ENCODE measurements at places on chromosomes 7 and 10. TPM values are rescaled to one million over a fixed set of nuclear protein-coding genes. Genes with fewer than 3 reads are reported as not detected.
A peak's percentile ranks its signal among the peaks of the same experiment; 100 is the strongest.

DNA sequence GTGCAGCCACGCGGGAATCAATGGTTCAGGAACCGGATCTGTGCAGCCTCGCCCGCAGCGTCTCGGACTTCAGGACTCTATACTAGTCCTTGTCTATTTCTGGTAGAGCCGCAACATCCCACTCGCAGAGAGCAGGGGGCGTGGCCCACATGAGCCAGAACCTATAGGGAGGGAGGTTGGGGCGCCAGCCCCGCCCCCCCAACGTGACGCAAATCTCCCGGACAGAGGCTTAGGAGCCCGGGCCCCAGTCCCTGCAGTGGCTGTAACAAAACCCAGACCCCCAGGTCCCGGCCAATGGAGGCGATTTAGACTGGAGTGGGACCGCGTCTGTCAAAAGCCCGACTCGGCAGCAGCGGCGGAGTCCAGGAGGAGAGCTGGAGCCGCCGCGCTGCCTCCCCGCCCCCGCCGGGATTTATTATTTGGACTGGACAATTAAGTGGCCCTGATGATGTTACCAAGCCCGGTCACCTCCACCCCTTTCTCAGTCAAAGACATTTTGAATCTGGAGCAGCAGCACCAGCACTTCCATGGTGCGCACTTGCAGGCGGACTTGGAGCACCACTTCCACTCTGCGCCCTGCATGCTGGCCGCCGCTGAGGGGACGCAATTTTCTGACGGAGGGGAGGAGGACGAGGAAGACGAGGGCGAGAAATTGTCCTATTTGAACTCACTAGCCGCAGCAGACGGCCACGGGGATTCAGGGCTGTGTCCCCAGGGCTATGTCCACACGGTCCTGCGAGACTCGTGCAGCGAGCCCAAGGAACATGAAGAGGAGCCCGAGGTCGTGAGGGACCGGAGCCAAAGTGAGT is at the start of gene NKX2-3:
NKX2-3 (plus strand) TSS at position 256 of the 809 bp plus-strand sequence; CDS start at position 446, 190 bp downstream.
- peak; percentile 71 for DNase-seq

DNA sequence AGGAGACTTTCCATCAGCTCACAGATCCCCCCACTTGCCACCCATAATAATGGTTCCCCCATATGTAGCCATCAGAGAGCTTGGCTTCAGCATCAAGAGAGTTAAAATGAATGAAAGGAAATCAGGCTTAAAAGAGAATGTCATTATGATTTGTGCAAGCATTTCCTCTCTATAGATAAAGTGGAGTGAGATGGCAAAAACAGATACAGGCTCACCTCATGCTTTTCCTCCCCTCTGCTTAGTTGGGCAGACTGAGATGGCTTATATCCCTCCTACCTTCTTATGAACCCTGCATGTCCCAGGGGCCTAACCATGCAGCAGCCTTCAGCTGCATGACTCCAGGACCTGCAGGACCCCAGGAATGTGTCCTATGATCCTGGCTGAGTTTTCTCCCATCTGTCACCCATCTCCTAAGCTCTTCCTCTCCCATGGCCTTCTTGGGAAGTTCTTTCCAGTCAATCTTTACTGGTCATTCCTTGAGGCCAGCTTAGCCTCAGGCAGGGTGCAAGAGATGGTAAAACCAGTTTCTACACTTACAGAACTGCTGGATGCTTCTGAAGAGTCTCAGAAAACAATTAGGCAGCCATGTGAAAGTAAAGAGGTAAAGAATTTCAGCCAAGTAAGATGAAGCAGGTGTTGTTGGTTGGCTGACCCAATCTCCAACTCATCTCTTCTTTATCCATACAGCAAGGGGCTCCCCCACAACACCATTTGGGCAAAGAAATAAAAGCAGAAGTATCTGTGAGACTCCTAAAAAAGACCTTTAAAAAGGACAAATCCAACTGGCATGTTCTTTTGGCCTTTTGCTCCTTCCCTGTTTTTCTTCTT is 159.7 kb downstream of the RTKN2 start:
- no peak for DNase-seq

- no peak for DNase-seq
These were observed 132.8 kb upstream of the DNAJB12 start for GRCh38 chr10:72487521-72487920.

- no peak for DNase-seq
These were observed 442.5 kb downstream of the SEMA3D start for GRCh38 chr7:84744385-84744784.

DNA sequence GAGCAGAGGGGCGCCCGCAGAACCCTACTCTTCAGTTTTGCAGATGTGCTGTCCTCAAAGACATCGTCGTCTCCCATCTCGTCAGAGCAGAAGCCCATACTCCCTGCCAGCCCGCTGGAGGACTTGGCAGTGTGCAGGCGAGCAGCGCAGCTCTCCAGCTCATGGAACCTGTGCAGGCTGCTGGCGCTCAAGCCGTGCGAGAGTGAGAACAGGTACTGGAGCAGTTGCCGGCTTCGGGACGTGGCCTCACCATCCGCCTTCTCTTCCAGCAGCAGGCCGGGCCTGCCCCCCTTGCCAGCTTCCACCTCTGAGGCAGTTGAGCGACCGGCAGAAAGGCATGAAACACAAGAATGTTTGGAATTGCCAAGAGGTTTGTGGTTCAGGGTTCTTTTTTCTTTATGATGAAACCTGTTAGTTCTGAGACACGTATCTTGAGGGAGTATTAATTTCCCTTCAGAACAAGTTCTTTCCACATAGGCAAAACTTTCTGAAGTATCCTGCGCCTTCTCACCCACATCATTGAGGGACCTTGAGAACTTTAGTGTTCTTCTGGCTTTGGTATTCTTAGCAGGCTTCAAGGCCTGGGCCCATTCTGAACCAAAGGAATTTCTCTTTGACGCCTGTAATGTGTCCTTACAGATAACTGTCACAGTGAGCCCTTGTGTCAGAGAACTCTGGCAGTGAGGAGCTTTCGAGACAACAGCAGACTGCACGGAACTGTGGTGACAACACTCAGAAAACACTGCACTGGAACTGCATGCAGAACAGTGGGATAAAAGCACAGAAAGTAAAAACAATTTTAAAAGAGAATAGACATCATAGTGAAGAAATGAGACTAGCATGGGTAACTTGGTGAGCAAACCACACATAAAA is 89.5 kb downstream of the ALOX5 start:
- no peak for DNase-seq

GRCh38 chr10:118054383-118054782 is 7.6 kb upstream of the RAB11FIP2 start:
- DNase-seq, result no peak

- no peak for DNase-seq
These were observed 847.5 kb downstream of the LRMDA start for GRCh38 chr10:76278811-76279460.

Gene PPP1R17
- not detected for total RNA-seq

Gene OR2A12
- total RNA-seq, result not detected

- no peak for DNase-seq
These were observed 255.2 kb upstream of the POT1 start for GRCh38 chr7:125184801-125185200.

- DNase-seq, result no peak
These were observed 48.6 kb upstream of the NRP1 start for GRCh38 chr10:33382921-33383713.

DNA sequence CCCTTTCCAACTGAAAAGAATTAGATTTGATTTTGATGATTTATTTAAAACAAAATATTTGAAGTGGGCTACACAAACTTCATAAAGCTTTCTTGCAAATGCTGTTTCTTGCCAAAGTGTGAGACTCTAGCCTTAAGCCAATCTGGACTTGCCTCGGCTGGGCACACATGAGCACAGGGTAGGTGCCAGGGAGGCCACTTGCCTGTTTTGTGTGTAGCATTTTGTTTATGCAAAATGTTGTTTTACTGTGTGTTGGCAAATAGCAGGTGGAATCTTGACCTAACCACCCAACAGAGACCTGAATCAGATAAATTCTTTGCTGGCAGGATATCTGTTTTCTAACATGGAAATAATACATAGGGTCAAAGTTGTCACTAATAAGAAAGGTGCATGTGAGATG is 161.1 kb downstream of the BMPER start:
- no peak for DNase-seq

Gene PNLIPRP3
- not detected for total RNA-seq

Gene CPN1
- not detected for total RNA-seq

DNA sequence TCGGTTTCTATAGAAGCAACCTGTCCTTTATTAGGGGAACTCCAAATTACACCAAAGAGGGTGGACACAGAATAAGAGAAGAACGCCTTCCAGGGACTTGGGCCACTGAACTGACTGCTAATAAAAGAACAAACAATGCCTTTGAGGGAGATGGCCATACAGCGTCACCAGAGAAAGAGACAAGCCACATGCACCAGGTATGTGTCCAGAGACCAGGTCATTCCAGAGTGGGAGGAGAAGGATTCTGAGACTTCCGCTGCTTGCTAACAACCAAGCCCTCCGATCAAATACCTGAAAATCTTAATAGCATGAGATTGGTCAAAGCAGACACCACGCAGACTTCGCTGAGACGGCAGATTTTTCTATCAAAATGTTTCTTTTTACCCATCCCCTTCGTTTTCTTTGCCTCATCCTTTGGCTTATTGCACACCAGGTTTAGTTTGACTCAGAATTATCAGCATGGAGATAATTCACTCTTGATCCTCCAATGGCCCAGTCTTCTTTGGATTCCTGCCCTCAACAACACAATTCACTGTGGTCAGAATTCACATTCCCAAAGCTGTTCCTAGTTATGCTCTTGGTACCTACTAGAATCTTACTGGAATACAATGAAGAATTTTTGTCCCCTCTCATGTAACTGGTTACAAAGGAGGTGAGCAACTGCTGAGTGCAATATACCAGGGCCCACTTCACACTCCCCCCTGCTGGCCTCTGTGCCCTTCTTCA is 87.4 kb upstream of the DDC start:
- DNase-seq, result no peak

DNA sequence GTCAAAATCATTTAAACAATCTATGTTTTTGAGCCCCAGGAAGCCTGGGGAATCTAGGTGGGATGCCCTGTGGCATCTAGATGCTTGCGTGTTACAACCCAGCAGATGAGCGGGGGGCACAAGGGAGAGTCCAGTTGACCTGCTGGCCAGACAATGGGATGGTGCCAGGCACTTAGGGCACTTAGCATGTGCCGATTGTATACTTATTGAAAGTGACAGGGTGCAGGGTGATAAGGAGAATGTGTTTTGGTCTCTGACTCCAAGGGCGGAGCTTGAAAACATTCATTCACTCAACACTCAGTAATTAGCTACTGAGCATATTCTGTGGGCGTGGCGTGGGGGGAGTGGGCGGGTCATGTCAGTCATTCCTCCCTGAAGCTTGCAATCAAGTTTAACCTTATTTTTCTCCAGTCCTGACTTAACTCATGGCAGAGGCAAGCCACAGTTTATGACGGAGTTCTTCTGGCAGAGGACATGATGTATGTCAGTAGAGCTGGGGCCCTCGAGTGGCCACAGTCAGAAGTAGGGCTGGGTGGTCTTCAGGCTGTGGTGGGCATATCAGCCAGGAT is 115.1 kb downstream of the PRKCQ start:
- no peak for DNase-seq

Gene APBB1IP
- total RNA-seq, result not detected

- DNase-seq, result no peak
These were observed 1041.8 kb downstream of the SORCS3 start for GRCh38 chr10:105682911-105683310.
